Transverse colon (tissue), 4 donors: ENCODE measurements at places on chromosomes 6 and 20. TPM values are rescaled to one million over a fixed set of nuclear protein-coding genes. Genes with fewer than 3 reads are reported as not detected.

GRCh38 chr6:169288591-169288990 lies 34.9 kb upstream of the THBS2 start:
- H3K4me1 ChIP-seq, result no peaks in the 10 kb centered on the region
- no peaks in the 10 kb centered on the region for H3K27me3 ChIP-seq

DNA sequence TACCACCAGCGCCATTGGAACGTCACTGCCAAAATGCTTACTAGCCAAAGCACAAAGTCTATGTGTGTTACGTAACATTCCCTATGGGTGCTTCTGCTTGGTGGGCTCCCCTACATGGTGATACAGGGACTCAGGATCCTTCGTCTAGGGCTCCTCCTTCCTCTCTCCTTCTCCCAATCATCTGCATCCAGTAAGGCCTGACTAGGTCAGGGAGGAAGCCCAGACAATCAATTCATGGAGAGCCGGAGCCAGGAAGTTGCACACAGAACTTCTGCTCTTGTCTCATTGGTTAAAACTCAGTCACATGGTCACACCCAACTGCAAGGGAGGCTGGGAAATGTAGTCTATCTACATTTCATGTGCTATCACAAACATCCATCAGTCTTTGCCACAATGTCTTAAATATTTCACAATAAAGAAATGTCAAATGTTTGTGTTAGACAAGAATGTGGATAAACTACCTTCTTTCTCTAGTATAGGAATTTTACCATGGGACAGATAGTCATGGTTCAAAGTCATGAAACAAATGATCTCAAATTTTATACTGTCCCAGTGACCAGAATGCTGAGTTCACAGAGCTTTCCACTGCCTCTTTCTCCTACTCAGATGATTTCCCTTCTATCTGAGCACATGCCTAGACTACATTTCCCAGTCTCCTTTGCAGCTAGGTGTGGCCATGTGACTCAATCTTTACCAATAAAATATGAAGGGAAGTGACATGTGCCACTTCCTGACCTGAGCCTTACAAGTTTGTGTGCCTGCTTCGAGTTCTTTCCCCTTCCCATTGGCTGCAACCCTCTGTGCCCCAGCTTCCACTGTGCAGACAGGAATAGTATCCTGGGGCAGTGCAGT lies 9.3 kb upstream of the KCNK15 start:
- H3K4me3 ChIP-seq, result no peak overlapping the region
- peak; percentile 44 for DNase-seq
- no peak overlapping the region for H3K27ac ChIP-seq
- no peaks in the 10 kb centered on the region for H3K36me3 ChIP-seq
- no peaks in the 10 kb centered on the region for H3K27me3 ChIP-seq

The CLIC5 gene
- 222 TPM for total RNA-seq

The SLC44A4 gene
- total RNA-seq, result 389 TPM

DNA sequence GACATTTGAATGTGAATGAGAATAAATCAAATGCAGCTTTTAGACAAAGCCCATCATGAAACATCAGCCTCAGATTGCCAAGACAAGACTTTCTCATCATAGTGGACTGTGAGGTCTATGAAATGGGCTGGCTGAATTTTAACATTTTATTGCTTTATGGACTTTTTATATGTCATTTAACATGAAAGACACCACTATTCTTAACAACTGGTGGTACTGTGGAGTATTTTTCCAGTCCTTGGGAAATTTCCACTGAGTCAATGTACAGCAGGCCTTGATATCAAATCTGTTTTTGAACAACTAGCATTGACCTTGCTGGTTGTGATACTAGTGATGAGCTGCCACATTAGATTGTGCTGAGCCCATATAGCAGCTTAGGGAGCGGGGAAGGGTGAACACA lies 326.6 kb upstream of the CITED2 start:
- peak overlapping the region; percentile 34 for H3K27ac ChIP-seq
- H3K4me3 ChIP-seq, result no peak overlapping the region
- no peaks in the 10 kb centered on the region for H3K36me3 ChIP-seq
- H3K27me3 ChIP-seq, result no peaks in the 10 kb centered on the region
- H3K4me1 ChIP-seq, result peaks cover 30% of the 10 kb centered on the region
- no peak for DNase-seq

The MOXD1 gene
- 16.3 TPM for total RNA-seq

DNA sequence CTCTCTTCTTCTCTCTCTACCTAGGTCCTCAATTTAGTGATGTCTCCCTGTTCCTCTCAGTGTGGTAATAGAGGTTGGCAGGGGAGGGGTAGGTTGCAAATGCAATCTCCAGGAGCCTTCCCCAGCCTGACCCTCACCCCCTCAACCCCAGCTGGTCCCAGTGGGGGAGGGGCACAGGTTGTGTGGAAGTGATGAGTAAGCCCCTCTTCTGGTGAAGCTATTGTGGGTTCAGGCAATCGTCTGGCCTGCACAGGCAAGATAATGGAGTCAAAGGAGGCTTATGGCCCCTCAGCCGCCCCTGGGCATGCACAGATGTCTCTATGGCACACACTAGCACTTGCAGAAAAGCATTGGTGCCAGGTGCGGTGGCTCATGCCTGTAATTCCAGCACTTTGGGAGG lies 10.8 kb upstream of the ADA start:
- DNase-seq, result no peak
- no peak overlapping the region for H3K27ac ChIP-seq
- no peaks in the 10 kb centered on the region for H3K4me1 ChIP-seq

DNA sequence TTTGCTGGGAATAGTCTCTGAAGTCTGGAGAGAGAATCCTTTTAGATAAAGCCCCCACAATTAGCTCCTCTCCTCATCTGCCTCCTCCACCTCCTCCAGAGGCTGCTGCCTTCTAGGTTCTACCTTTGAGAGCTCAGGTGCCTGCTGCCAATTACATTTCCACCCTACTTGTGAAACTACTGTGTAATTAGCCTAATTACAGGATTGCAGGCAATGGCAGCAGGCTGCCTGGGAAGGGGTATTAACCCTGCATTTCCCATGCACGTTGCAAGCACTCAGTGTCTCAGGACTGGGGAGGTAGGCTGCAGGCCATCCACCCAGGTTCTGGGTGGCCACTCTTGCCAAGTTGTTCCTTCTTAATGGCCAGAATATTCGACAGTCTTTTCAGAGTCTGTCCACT lies 215.6 kb upstream of the ZNF217 start:
- no peak for DNase-seq
- no peaks in the 10 kb centered on the region for H3K27me3 ChIP-seq
- H3K4me3 ChIP-seq, result no peak overlapping the region
- no peak overlapping the region for H3K27ac ChIP-seq
- H3K4me1 ChIP-seq, result peaks cover 13% of the 10 kb centered on the region
- no peaks in the 10 kb centered on the region for H3K36me3 ChIP-seq

DNA sequence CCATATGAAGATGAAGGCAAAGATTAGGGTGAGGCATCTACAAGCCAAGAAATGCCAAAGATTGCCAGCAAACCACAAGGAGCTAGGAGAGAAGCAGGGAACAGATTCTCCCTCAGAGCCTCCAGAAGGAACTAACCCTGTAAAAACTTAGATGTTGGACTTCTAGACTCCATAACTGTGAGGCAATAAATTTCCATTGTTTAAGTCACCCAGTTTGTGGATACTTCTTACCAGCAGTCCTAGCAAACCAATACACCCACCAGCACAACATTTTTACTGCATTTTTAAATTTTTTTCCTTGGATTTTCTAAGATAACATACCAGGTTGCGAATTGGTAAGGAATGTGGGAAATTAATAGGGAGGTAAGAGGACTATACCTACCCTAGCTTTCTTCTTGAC lies 47.8 kb upstream of the EYA4 start:
- H3K27ac ChIP-seq, result no peak overlapping the region
- DNase-seq, result no peak
- no peaks in the 10 kb centered on the region for H3K27me3 ChIP-seq

The JPH2 gene
- 9.8 TPM for total RNA-seq

DNA sequence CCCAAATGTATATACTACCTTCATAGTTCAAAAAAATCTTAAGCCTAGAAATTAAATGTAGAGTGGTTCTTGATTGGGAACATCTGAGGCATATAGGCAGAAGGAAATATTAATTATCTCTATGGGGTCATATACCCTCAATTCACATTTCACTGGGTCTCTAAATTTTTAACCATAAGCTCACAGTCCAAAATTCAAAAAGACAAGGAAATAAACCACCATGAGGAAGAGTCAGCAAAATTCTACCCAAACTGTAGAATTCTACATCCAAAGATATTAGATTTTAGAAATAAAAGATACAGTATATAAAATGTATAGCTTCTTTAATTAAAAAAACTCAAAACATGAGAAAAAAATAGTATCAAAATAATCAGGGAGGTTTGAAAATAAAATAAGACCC lies 15.5 kb downstream of the LY86 start:
- H3K36me3 ChIP-seq, result no peaks in the 10 kb centered on the region
- H3K4me3 ChIP-seq, result no peak overlapping the region
- H3K27ac ChIP-seq, result no peak overlapping the region

DNA sequence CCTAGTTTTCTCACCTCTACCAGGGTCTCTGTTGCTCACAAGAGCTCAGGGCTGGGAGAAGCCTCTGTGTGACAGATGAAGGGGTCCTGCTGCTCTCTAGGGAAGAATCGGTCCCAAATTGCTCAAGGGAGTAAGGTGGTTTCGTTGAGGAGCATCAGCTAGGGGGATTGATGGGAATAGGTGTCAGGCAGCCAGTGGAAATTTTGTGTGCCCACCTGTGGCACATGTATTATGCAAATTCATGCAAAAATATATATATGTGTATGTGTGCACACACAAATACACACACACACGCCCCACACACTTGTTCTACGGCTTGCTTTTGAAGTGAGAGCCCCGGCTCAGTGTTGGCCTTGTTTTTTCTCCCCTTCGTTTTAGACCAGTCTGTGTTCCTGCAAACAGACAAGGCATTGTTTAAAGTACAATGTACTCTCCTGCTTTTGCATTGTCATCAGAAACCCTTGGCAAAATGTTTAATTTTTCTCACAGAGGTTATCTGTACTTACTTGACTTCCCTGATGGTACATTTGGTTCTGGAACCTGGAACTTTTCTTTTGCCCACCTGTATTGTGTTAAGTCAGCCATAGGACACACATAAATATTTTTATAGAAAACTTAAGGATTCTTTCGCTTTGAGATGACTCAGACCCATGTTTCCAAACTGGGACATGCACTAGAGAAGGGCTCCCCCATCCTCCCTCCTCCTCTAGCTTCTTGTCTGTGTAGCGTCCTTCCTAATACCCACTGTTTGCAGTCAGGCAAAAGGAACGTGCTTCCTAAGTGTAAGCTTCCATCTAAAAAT lies 26.7 kb downstream of the FOXO3 start:
- H3K4me3 ChIP-seq, result no peak overlapping the region
- no peaks in the 10 kb centered on the region for H3K36me3 ChIP-seq
- no peak for DNase-seq
- H3K4me1 ChIP-seq, result peaks cover 90% of the 10 kb centered on the region
- H3K27me3 ChIP-seq, result no peaks in the 10 kb centered on the region

The PTCRA gene
- total RNA-seq, result not detected

- no peaks in the 10 kb centered on the region for H3K36me3 ChIP-seq
- no peak for DNase-seq
- H3K4me1 ChIP-seq, result no peaks in the 10 kb centered on the region
Measured at GRCh38 chr20:57837208-57838035, 127.6 kb upstream of the PMEPA1 start.

DNA sequence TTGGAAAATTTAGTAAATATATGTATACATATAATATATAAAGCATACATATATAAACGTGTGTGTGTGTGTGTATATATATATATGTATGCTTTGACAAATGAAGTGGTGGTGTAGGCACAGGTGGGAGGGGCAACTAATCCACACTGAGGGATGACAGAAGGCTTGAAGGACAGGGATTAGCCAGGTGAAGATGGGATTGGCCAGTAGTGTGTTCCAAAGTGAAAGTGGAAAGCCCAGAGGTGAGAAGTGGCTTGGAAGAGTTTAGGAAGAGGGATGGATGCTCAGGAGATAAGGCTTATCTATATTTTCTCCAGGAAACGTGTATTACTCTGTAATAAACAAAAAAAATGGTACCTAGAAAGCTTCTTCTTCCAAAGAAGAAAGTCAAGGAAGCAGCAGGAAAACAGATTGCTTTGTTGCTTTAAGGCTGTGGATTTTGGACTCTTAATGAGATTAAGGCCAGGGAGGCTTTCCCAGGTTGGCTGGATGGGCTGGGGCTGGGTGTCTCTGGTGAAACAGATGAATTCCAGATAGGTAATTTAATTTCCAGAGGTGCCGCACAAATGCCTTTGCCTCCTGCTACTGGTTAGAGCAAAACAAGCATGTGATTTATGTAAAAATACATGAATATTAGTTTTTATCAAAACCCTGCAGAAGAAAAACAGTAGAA lies 63.9 kb downstream of the JARID2 start:
- DNase-seq, result no peak
- no peaks in the 10 kb centered on the region for H3K4me1 ChIP-seq
- no peaks in the 10 kb centered on the region for H3K36me3 ChIP-seq
- no peaks in the 10 kb centered on the region for H3K27me3 ChIP-seq

The LAMA4 gene
- 27.3 TPM for total RNA-seq

The ANGPT4 gene
- total RNA-seq, result not detected

- H3K36me3 ChIP-seq, result no peaks in the 10 kb centered on the region
- DNase-seq, result no peak
- no peaks in the 10 kb centered on the region for H3K27me3 ChIP-seq
- no peaks in the 10 kb centered on the region for H3K4me1 ChIP-seq
- H3K27ac ChIP-seq, result no peak overlapping the region
Measured at GRCh38 chr6:51301962-51302361, 483.3 kb downstream of the TFAP2B start.

GRCh38 chr20:38935285-38935684 lies 9.1 kb downstream of the FAM83D start:
- H3K4me3 ChIP-seq, result no peak overlapping the region
- H3K27ac ChIP-seq, result peak overlapping the region; percentile 16
- H3K27me3 ChIP-seq, result no peaks in the 10 kb centered on the region
- no peaks in the 10 kb centered on the region for H3K4me1 ChIP-seq

- peaks cover 13% of the 10 kb centered on the region for H3K4me1 ChIP-seq
- no peak for DNase-seq
- no peak overlapping the region for H3K27ac ChIP-seq
- no peaks in the 10 kb centered on the region for H3K27me3 ChIP-seq
- peaks cover 7% of the 10 kb centered on the region for H3K36me3 ChIP-seq
Measured at GRCh38 chr6:37279366-37280134, 21.6 kb upstream of the TMEM217 start.
